Activated CD4-positive, alpha-beta memory T cell treated with anti-CD3 and anti-CD28 coated beads, Interleukin-2, amount 10 ng/mL, durations not matched to agents 7 days and 5 days (primary cell): ENCODE measurements at places on chromosomes 1 and 21.
A peak's percentile ranks its signal among the peaks of the same experiment; 100 is the strongest.

GRCh38 chr21:44375281-44375651, 21.8 kb downstream of the TRPM2 start:
- peak; percentile 76 for DNase-seq

DNA sequence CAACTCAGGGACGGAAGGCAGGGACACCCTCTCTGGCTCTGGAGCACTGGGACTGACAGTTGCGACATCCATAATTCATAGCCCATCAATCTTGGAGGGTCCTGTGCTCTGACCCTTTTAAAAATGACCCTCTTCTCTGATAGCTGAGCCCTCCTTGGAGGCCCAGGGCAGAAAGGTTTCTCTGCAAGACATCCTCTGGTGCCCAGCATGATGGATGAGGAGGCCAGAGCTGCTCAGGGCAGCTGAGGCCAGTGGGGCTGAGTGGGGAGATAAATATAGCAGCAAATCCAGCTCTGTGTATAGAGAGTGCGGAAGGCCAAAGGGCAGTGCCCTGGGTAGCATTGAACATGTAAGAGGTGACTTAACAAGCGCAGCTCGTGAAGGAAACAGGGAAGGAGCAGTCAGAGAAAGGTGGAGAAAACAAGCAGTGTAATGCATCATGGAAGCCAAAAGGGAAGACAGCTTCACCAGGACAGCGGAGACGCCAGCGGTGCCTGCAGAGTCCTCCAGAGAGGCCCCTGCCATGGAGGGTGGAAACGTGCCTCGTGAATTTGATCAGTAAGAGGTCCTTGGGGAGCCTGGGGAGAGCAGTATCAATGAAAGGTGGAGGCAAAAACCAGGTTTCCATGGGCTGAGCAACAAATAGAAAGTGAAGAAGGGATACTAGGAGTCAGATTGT, 50.4 kb upstream of the FMOD start:
- no peak for DNase-seq

DNA sequence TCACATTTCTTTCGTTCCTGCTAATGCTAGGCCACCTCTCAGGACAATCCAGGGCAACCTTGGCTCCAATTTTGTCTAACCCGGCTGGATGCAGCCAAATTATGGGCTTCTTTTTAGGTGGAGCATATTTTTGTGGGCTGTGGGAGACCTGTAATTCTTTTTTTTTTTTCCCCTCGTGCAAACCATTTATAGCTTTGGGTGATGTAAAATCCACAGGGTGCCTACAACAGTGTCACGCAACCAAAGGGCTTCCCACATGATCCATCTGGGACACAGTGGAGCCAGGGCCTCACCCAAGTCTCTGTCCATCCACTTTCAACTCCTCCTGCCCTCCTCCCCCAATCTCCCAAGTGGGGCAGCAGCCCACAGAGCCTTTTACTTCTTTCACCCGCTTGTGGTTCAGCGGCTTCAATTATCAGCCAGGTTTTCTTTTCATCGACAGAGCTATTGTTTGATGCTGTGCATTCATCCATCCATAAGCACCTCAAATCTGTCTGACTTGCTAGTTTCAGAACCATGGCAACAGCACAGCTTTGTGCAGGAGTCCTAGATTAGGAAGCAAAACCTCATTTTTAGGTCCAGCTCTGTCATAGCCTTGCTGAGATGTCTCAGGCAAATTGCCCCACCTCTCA, 10.0 kb upstream of the OVAAL start:
- DNase-seq = no peak

DNA sequence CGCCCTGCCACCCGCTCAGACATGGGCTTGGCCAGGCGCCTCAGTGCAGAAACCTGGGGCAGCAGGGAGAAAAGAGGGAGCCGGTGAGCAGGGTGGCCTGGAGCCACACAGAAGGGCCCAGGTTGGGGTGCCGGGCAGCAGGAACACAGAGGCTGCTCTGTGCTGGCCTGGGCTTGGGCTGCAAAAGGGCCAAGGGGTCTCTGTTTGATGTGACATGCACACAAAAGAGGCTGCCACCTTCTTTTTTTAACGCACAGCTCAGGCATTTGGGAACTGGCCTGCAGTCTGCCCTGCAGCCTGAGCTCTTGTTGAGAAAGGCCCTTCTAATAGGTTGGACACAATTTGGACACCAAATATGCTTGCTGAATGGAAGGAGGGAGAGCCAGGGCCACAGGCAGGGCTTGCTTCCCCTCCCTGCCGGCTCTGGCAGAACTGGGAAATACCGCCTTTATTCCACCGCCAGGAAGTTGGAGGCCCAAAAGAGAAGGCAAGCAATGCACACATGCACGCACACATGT, 32.4 kb downstream of the KIF21B start:
- no peak for DNase-seq

DNA sequence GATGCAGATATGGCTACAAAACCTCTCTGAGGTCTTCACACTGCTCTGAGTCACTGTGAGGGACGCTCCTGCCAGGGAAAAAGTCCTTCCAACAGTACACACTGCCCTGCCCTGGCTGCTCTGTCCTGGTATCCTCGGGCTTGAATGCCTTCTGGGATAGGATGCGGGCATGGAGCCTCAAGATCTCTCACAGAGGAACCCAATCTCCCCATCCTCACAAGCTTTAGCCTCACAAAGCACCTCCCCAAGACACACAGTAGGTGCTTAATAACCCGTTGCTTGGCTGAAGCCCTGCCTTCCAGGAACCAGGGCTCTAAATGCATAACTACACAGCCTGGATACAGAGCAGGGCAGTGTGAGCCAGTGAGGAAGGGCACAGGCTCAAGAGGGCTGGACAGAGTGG, 9.2 kb downstream of the RAP1GAP start:
- no peak for DNase-seq

DNA sequence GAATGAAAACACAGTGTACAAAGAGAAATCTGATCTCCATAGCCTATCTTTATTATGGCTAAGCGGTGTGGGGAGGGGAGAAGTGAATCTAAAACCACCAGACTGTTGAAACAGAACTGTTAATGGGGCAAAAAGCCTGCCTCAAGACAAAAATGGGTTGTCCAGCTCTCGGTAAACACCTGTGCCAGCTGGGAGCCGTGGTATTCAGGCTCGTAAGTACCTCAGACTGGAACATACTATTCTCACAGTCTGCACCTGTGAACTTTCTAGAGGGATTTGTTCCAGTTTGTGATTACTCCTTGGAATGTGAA, 42.7 kb upstream of the ATP1A1 start:
- DNase-seq = no peak

DNA sequence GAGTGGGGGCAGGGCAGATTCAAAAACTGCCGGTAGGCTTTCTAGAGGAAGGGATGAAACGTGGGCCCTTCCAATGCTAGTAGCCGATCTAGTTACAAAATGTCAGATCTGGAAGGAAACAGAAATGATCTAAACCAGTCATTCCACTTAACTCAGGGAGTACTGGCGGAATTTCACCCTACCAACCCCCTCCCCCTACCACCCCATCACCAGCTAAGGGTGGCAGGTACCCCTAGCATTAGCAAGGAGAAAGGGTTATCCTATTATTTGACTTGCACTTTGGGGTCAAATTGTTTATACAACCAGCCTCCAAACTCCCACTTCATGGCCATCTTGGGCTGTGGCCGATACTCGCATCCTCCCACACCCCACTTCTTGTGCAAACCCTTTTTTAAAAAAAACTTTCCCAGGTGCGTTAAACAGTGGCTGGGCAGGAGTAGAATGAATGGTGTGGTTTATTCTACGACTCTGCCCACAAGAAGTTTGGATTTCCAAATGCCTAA, 644 bp upstream of the MRPL24 start:
- peak; percentile 37 for DNase-seq

GRCh38 chr1:3625151-3625907, 514 bp downstream of the TPRG1L start:
- no peak for DNase-seq

GRCh38 chr1:11782127-11782708, 20.2 kb downstream of the C1orf167 start:
- no peak for DNase-seq

- DNase-seq = no peak
Measured at GRCh38 chr21:36388096-36388495, 2.9 kb downstream of the CHAF1B start.

- peak; percentile 57 for DNase-seq
Measured at GRCh38 chr1:8970870-8971337, 25.2 kb downstream of the CA6 start.

DNA sequence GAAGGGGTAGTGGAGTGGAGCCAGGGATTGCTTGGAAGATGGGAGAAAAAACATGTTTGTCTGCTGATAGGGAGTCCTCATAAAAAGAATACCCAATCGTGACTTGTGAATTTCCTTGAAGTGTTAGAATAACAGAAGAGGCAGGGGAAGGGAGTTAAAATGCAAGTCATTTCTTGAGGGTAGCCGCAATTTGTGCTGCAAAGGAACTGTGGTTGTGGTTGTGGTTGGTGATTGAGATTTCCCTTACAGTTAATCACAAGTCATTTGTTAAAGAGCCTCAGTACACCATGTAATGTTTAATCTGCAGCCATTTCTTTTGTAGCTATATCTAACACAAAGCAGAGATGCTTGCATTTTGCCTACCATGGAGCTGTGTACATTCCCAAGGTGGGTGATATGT, 38.5 kb upstream of the EGLN1 start:
- peak; percentile 83 for DNase-seq

GRCh38 chr1:150807249-150808023, 624 bp downstream of the CTSK start:
- DNase-seq = no peak

DNA sequence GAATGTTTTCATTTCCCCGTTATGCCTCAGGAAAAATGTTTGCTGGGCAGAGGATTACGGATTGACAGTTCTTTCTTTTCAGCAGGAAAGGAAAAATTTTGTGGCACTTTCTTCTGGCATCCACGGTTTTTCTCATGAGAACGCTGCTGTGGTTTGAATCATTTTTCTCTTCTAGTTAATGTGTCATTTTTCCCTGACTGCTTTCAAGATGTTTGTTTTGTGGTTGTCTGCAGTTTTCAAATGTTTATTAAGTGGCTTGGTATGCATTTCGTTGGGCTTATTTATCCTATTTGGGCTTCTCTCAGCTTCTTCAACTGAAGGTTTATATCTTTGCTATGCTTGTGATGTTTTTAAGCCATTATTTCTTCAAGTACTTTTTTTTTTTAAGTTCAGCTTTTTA, 359.0 kb downstream of the RGS7 start:
- no peak for DNase-seq

DNA sequence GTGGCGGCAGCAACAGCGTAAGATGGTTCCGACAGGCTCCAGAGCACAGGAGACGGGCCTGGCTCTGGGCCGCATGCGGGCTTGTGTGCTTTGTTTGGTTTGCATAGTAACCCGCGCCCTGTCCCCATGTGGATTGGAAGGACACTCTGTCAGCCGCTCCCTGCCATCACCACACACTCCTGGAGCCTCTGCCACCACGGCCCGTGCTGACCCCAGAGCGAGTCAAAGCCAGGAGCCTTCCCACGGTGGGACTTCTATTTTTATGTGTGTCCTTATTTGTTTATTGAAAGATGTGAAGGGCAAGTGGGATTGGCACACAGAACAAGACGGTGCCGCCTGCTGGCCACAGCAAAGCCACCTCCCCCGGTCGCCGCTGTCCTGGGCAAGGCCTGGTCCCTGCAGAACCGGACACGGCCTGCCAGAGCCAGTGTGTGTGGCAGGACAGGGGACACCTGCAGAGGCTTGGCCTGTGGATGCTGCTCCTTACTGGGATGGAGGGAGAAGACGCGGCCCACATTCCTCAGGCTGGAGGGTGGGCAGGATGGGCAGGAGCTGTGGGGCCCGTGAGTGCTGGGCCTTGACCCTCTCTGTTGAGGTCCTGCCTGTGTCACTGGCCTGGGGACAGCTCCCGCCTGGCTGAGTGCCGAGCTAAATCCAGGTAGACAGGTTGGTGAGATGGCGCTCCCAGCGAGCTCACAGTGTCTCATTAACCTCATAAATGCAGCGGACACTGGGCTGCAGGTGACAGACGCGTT, 64.4 kb downstream of the AGPAT3 start:
- DNase-seq = no peak

DNA sequence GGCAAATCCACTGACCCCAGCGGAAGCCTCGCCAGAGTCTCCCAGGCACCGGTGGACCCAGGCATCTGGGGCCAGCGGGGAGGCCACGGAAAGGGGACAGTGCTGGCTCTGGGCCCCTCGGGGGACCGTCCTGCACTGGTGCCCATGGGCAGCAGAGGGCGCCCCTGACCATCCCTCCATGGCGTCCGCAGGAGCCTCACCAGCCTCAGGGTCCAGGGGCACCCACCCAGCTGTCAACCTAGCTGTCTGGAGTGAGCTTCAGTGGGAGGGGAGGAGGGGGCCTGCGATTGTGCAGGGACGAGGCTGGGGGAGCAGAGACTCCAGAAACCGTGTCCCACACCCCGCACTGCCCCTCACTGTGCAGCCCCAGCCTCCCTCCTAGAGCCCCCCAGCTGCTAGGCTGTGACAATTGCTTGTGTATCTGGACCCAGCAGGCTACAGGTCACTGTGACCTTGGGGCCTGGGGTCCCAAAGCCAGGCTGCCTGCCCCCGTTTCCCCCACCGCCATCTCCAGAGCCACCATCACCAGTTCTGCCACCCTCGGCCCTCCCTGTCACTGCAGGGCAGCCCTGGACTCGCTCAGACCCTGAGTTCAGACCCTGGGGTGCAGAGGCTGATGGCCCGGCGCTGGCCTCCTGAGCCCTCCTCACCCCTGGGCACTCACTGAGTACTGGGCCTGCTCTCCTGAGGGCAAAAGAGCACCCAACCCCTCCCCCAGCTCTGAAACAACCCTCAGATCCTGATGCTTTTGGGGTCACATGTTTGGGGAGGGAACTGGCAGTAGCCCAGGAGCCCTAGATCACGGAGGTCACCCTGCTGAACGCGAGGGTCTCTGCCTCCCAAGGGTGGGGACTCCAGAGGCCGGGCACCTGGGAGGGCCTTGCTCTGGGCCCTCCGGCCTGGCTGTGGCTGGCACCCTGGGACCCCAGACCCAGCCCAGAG, 10.6 kb upstream of the COL6A1 start:
- DNase-seq = peak; percentile 45

DNA sequence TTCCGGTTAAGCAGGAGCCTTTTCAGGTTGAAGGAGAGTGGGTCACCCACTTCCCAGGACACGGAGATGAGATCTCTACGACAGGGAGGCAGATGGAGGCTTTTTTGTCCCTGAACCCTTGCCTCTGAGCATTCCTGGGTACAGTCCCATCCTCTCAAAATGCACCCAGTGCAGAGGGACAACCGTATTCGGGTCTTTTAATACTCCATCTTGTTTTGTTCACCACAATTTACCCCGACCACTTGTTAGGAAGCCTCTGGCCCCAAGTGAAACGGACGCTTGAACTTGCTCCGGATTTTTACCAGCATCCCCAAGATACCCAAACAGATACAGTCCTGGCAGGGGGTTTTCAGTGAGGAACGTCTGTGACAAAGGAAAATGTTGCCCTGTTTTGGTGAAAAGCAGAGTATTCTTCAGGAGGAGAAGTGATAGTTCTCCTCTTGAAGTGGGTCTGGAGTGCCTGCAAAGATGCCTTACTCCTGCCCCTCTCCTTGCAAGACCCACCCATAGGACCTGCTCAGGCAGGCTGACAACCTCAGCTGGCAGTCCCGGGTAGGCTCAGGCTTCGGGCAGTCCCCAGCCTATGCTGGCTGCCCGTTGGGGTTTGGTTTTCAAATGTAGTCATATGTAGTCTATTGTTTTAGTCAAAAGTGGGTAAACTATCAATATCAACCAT, 669 bp upstream of the ARL8A start:
- peak; percentile 55 for DNase-seq

GRCh38 chr1:108537976-108538375, 21.9 kb upstream of the EEIG2 start:
- DNase-seq = no peak

GRCh38 chr1:243623841-243624240, 226.2 kb downstream of the AKT3 start:
- no peak for DNase-seq

GRCh38 chr1:70405780-70406416, 5.2 kb upstream of the CTH start:
- no peak for DNase-seq
